Activated CD8-positive, alpha-beta memory T cell treated with anti-CD3 and anti-CD28 coated beads, Interleukin-2, amount 50 U/mL, for 48 hours (primary cell): ENCODE measurements at places on chromosomes 1 and 21.

DNA sequence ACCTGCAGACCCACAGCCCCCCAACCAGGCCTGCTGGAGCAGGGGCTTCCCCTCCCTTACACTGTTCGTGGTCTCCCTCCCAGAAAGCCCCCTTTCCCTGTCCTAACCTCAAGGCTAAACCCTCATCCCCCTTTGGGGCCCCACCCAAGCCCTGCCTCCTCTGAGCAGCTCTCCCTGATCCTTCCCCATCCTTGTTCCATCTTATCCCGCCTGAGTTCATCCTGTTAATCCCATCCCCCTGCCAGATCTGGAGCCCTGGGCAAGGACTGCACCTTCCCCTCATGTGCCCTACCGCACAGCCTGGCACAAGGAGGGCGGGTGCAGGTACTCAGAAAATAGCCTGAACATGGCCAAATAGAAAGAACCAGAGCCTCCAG is 6.9 kb upstream of the TNNT2 start:
- no peak for DNase-seq

GRCh38 chr21:32991361-32991760 is 34.4 kb upstream of the OLIG2 start:
- DNase-seq = no peak

DNA sequence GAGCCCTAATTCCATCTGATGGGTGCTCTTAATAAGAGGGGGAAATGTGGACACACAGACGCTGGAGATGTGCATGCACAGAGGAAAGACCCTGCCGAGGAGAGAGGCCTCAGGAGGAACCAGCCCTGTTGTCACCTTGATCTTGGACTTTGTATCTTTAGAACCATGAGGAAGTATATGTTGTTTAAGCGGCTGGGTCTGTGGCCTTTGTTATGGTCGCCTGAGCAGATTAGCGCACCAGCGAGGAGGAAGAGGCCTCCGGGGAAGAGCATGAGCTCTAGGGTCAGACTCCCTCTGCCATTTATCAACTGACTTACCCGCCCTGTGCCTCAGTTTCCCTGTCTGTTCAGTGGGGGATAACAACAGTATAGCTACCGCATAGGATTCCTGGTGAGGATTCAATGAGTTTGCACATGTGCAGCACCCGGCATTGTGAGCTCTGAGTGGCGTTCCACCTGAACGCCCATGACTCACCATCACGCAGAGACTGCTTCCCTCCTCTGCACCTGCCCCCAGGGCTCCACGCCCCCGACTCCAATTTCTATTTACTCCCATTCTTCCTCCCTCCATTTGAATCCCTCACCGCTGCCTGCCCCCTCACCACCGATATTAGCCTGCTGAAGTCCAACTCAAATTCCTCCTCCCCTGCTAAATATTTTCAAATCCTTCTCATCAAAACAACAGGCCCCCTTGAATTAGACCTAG is 67.2 kb downstream of the ATP5PO start:
- no peak for DNase-seq

DNA sequence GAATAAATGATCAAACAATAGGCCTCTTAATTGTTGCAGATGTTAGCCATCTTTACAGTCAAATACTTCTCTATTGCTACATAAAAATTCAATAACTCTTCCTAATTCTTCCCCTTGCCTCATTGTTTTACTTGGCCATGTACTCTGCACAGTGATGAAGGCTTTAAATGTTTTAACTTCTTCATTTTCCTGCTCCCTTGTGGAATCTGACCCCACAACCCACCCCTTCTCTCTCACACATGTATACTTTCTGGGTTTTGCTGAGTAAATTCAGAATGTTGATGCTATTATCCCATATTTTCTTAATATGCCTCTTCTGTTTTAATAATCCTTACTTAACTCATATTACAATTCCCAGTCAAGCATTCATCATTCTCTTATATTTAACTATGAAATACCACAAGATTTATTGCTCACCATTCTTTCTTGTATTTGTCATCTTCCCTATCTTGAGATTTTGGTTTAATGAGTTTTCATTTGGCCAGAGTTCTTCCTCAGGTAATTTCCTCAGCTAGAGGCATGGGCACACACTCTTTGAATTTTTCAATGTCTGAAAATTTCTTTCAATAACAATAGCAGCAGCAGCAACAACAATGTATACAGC is 327.8 kb upstream of the USP24 start:
- DNase-seq = no peak

DNA sequence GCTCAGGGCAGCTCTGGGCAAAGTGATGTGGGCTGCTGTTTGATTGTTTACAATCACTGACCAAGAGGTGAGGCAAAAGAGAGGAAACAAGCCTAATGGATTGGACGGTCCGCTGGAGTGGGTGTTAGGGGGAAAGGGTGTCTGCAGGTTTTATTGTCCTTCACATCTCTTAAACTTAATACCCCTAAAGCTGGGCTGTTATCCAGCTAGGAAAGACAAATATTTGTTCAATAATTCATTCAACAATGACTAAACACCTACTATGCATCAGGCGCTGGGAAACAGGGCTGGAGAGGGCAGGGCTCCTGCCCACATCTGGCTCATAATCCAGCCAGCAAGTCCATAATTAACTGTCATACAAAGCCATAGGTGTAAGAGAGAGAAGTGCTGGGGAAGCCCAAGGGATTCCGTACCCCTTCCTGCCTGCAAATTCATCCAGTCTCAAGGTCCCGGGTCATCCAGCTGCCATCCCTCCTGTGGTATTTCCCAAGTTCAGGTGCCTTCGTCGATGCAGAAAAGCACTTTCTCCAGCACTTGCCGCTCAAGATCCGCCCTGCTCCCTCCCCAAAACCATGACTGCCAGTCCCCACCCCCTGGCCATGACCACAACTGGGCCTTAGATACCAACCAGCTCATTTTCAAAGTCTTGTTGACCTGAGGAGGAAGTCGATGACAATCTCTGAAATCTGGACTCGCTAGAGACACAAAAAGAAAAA is 10.7 kb downstream of the TMEM63A start:
- DNase-seq = no peak

DNA sequence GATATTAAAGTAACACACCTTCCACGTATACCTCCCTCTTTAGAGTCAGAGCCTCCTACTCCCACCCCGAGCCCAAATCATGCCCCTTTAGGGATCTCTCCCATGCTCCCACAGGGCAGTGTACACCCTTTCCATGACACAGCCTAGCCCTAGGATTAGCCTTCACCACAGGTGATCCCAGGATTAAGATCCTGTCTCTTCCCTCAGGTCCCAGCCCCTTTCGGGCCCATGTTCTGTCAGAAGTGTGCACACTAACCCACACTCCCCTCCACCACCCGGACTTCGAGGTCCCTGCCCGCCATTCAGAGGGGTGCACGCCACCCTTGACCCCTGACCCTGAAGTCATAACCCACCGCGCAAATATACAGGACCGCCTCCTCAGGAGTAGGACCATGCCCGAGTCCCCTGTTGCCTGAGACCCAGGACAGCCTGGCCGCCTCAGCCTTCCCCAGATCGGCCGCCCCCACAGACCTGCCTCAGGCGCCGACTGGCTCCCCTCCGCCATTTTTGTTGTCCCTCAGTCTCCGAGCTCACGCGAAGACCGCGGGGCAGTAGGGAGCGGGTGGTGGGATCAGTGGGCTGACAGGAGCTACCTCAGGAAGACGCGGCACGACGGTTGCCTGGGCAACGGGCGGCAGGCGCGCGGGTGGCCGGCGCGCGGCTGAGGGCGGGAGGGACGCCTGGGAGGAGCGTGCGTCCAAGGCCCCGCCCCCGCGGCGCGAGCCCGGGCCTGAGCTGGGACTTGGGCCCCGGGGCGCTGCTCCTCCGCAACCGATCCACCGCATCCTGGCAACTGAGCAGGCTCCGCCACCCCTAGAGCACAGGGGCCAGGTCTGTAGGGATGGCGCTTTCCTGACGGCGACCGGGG is at the start of gene AGBL4:
Gene AGBL4 (minus strand): TSS at position 663 of the 868 bp plus-strand sequence.
- peak; percentile 47 for DNase-seq

- no peak for DNase-seq
Measured at GRCh38 chr1:228438266-228438665, 21.6 kb upstream of the TRIM17 start.

DNA sequence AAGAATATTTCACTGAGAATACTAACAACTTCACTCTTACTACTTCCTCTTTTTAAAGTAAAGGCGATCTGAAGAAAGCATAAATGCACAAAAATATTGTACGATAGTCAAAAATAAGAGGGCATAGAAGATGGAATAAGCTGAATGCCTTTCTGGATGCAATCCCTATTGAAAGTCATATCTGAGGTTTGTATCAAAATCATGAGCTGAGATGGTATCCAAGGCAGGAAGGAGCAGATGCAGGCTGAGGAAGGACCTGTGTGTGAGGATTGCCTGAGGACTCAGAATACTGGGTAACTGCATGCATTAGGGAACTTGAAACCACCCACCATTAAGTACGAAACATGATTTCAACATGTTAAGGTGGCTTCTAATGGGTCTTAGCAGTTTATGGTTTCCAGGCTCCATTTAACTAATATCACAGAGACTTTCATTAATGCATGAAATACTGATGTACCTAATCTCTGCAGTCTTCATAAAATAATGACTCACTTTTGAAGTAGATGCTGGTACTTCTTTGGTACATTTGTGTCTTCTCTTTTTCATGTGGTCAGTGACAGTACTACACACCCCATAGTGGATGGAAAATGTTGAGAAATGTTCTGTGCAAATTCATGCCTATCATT is 29.6 kb upstream of the RGS1 start:
- DNase-seq = no peak

- peak; percentile 35 for DNase-seq
Measured at GRCh38 chr1:155834296-155834926, 22.6 kb downstream of the GON4L start.

DNA sequence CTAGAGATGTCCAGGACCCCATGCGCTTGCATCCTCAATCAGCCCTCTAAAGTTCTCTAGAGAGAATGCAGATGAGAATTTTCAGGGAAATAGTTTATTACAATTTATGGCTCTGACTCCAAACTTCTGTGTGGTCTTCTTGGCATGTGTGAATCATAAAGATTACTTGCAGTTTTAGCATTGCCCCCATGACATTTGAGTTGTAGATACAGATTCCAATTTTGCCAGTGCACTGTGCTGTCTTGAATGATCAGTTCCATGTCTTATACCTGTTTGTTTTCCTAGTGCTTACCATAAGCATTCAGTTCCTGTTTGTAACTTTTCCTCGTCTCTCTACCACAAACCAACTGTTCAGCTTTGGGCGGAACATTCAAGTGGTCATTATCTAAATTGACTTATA is 4.8 kb downstream of the KRTAP21-3 start:
- no peak for DNase-seq

DNA sequence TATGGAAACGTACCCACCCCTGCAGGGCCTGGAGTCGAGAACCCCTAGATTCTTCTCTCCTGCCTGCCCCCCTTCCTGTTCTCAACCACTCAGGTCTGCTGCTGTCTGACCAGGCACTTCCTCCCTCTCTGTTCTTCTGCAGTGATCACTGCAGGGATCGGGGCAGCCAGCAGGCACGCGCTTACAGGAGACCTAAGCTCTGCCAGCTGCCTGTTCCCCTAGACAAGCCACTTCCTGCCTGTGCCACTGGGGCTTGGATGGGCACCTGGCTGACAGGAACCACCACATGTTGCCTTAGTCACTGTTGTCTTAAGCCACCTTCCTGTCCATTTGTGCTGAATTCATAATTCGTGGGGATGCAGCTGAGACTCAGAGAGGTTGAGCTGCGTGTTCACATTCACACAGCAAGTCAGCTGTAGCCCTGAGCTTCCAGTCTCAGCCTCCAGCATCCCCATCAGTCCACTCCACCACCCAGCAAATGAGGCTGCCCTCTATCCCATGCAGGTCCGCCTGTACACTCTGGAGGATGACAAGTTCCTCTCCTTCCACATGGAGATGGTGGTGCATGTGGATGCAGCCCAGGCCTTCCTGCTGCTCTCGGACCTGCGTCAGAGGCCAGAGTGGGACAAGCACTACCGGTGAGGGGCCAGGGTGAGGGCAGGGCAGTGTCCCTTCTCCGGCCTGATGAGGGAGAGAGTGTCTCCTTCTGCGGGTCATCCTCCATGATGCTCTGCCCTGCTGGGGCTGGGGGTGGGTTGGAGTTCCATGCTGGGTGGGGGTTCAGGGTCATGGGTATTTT is 18.6 kb downstream of the FAM151A start:
- peak; percentile 60 for DNase-seq

GRCh38 chr1:32307324-32307723 is 15.4 kb downstream of the HDAC1 start:
- no peak for DNase-seq

- no peak for DNase-seq
Measured at GRCh38 chr1:41631971-41632370, 147.5 kb upstream of the EDN2 start.

- no peak for DNase-seq
Measured at GRCh38 chr1:114207635-114208034, 54.0 kb upstream of the SYT6 start.

- no peak for DNase-seq
Measured at GRCh38 chr21:33394260-33394659, 9.0 kb upstream of the IFNGR2 start.

GRCh38 chr1:171884475-171884874 is 43.2 kb downstream of the DNM3 start:
- DNase-seq = no peak

DNA sequence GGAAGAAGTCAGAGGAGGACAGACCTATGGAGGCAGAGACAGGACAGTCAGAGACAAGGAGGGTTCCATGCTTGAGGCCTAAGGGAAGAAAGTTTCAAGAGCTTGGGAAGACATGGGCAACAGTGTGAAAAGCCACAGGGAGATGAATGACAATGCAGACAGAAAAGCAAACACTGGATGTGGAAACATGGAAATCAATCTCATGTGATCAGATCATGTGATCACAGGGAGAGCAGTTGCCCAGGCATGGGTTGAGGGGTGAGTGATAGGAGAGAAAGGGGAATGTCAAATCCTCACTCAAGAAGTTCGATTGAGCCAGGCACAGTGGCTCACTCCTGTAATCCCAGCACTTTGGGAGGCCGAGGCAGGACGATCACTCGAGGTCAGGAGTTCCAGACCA is 17.2 kb downstream of the PTAFR start:
- DNase-seq = no peak

GRCh38 chr1:60102267-60103061 is 28.9 kb upstream of the C1orf87 start:
- no peak for DNase-seq

GRCh38 chr1:17687145-17687544 is 68.0 kb upstream of the ACTL8 start:
- no peak for DNase-seq

GRCh38 chr1:209397910-209398309 is 185.6 kb upstream of the CAMK1G start:
- DNase-seq = no peak

DNA sequence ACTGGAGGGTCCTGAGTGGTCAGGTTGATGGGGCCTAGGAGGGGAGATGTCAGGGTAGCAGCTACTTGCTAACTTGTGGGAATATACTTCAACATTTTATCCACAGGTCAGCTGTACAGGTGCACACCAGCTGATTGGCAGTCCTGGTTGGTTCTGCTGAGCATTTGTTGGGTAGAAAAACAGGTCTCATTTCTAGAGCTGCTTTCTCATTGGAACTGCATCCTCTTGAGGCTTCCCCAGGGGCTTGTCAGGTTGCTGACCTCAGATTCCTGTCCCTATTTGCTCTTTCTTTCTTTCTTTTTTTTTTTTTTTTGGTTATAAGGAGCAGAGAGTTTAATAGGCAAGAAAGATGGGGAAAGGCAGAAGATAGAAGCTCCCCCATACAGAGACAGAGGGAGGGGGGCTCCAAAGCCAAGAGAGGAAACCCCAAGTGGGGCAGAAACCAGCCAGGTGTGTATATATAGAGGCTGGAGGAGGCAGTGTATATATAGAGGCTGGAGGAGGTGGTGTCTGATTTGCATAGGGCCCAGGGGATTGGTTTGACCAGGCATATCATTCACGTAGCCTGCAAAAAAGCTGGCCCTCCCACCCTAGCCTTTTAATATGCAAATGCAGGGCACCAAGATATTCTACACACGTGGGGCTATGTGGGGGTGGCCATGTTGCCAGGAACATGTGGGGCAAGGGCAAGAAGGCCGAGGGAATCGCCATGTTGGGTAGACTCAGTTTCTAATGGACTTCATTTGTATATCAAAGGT is 57.3 kb upstream of the STUM start:
- DNase-seq = no peak
